Dermis microvascular lymphatic vessel endothelial cell (primary cell): ENCODE measurements at places on chromosomes 6 and 20.

DNA sequence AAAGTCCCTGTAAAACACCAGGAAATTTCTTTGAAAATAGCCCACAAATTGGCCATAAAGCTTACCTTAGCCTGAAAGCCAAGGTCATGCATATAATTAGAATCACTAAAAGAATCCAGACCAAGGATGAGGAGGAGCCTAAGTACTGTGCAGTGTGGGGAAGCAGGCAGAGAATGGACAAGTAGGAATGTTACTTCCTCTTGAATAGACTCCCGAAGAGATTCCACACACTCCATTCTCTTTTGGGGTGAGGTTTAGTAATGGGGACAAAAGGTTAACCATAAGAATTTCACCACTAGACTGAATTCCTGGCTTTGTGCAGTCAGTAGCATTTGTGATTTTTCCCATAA lies 27.5 kb upstream of the MARCKS start:
- DNase-seq = no peak

- no peak for DNase-seq
Observed at GRCh38 chr20:44070139-44070900, 116.7 kb downstream of the JPH2 start.

GRCh38 chr6:30893001-30893591 lies 8.8 kb downstream of the DDR1 start:
- no peak for DNase-seq

GRCh38 chr6:45388328-45388727 lies 10.6 kb upstream of the SUPT3H start:
- no peak for DNase-seq

- DNase-seq = no peak
Observed at GRCh38 chr20:19502169-19502568, 255.9 kb upstream of the RIN2 start.

DNA sequence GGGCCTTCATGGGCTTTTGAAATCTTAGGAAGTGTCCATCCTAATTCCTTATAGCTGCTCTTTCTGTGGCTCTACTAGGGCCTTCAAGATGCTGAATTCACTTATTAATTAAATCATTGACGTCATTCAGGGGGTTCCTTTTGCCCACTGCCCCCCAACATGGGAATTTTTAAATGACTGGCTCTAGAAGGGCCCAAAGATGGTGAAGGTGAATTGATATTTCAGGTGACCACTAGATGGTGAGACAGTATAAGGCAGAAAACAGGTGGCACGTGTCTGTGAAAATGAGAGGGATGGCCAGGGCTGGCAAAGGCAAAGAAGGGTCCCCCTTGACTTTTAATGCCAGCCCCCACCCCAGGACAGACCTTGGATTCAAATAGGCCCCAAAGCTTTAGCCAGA lies 11.8 kb downstream of the GNAS start:
- no peak for DNase-seq

GRCh38 chr6:12280458-12280857 lies 9.7 kb upstream of the EDN1 start:
- no peak for DNase-seq

- no peak for DNase-seq
Observed at GRCh38 chr20:39206899-39207564, 244.9 kb downstream of the DHX35 start.

- no peak for DNase-seq
Observed at GRCh38 chr6:103183831-103184411, 1675.8 kb downstream of the HACE1 start.

GRCh38 chr20:45368221-45368980 lies 5.4 kb downstream of the SYS1 start:
- no peak for DNase-seq

DNA sequence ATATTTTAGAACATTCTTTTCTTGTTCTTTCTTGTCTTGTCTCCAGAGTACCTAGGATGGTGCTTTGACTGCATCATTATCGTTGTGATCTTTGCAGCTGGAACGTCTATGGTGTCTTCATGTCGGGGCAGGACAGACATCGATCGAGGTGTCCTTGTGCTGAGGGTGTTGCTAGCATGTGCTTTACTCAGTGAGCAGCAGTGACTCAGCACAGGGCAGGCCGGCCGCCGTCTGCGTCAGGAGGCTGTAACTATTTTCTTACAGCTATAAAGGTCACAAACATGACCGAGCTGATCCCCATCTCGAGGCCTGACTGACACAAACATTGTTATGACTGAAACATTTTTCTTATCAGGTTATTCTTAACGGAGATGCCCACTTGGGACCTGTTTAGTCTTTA lies 14.9 kb upstream of the CTCFL start:
- no peak for DNase-seq

GRCh38 chr6:71886184-71887005 lies at the start of gene RIMS1:
Gene RIMS1, plus strand, starts transcription at chr6:71886550. Its CDS starts 474 bp downstream, at chr6:71887024.
- no peak for DNase-seq

GRCh38 chr6:39452306-39453145 lies 130.0 kb upstream of the KCNK16 start:
- no peak for DNase-seq

DNA sequence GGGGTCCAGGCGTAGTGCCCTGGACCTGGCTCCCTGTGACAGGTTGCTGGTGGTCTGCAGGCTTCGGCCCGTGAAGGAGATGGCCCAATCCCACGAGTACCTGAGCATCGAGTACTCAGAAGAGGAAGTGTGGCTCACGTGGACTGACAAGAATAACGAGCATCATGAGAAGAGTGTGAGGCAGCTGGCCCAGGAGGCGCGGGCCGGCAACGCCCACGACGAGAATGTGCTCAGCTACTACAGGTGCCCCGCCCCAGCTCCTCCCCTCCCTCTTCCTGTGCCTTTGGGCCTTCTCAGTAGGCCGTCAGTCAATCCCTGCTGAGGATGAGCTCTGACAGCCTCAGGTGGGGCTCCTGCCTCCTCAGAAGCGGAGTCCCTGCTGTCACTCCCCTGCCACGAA lies 42.6 kb downstream of the UQCC2 start:
- DNase-seq = no peak
